D721Med (cell line): ENCODE measurements at places on chromosomes 2 and 18.

GRCh38 chr2:172623249-172623965 is 67.5 kb downstream of the PDK1 start:
- DNase-seq: no peak

DNA sequence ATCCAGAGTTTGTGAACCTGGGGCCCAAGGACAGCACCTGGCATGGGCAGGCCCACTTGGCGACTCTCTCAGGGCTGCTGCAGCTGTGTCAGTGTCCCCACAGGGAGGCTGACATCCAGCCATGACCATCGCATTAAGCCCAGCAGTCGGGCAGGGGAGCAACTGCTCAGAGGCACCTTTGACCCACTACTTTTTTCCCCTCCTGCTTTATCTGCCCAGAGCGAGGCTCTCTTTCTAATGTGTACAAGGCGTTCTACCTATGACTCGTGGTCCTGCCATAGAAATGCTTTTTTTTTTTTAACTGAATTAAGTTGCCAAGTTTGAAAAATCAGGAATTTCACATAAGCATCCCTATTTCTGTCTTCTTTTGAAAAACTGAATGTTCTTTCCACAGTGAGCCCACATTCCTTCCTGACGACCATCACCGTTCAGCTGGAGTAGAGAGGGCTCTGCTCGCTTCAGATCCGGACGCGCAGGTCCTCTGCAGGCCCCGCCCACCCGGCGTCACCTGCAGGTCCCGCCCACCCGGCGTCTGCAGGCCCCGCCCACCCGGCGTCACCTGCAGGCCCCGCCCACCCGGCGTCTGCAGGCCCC is 403 bp upstream of the CLUL1 start:
- DNase-seq: no peak

GRCh38 chr2:219624565-219624964 is 2.9 kb upstream of the SLC4A3 start:
- no peak for DNase-seq

- no peak for DNase-seq
These were observed 242.1 kb upstream of the RBMS1 start for GRCh38 chr2:160735696-160736095.

- no peak for DNase-seq
These were observed 299 bp downstream of the FABP1 start for GRCh38 chr2:88127638-88127887.

- DNase-seq: no peak
These were observed 93.9 kb downstream of the ACKR3 start for GRCh38 chr2:236663287-236664101.

- no peak for DNase-seq
These were observed 564 bp downstream of the TRABD2A start for GRCh38 chr2:84880395-84880644.

GRCh38 chr2:101805152-101806088 is 107.9 kb downstream of the MAP4K4 start:
- DNase-seq: no peak

GRCh38 chr2:78201064-78201575 is 678.9 kb upstream of the LRRTM4 start:
- no peak for DNase-seq

DNA sequence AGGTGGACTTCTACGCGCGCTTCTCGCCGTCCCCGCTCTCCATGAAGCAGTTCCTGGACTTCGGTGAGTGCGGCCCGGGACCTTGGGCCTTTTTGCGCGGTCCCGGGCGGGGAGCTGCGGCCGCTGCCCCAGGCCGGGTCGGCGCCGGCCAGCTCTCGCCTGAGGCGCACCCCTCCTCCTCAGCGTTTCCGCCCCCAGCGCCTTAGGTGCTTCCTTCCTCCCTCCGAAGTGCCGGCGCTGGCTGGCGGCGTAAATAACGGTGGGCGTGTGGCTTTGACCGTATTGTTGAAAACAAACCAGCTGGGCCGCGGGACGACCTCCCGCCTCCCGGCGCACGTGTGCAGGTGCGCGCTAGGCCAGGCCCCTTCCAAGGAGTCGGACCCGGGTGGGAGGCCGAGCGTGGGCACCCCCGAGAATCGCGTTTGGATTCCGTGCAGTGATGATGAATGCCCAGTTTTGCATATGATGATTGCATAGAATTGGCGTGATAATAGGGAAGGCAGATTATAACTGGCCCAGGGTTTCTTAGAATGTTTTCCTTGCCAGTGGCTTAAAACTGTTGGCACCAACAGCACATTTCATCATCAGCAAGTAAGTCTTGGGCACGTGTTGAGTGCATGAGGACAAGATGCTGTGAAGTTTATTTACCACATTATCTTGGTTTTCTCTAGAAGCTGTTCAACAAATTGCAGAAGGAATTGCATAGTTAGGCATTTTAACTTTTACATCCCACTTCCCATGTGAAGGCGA is 569 bp downstream of the PDK1 start:
- no peak for DNase-seq

DNA sequence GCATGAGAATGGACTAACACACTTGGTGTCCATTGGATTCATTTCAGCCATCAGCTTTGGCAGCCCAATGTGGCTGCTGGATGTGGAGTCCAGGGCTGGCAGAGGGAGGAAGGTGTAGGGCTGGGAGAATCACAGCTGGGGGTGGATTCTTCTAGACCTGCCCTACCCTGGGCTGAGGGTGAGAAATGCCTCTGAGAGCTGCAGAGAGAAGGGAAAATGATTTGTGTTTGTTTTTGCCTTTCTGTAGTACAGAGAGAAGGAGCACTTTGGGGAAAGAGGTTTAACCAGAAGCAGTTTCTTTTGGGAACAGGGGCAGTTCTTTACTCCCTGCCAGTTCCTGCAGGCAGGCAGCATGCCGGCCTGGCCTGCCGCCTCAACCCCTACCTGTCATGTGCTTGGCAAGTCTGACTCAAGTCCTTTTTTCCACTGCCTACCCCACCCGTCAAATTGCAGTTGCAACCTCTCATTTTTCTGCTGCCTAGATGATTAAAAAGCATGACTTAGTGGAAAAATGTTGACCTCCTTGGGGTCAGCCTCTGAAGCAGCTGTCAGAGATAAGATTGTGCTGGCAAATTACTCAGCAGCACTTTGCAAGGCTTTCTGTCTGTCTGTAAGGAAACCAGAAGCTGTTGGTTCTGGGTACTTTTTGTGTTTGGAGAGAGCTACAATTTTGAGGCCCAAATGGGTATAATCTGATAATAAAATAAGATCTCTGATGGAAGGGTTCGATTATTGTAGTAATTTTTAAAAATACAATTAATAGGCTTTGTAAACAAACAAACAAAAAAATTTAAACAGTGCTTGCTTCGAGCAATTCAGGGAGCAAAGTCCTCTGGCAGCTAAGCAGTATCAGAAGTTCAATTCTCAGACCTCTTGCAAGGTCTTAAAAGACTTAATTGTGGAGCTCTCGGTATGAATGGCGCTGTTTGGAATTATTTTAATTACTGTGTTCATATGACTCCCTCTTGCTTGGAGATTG is 21.7 kb downstream of the LBH start:
- no peak for DNase-seq

DNA sequence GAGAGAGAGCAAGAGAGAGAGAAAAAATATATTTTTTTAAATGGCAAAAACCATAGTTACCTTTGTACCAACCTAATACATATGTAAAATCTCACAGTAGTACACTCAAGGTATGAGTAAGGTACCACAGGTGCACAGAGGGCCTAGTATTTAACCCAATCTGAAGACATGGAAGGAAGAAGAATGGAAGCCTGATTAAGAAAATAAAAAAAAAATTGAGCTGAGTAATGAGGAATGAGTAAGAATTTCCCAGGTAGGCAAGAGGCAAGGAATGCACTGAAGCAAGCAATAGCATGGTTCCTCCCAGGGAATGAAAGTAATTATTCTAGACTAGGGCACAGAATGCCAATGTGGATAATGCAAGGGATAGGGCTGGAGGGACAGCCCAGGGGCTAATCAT is 294.2 kb downstream of the FIGN start:
- no peak for DNase-seq

GRCh38 chr2:78068808-78069207 is 546.6 kb upstream of the LRRTM4 start:
- no peak for DNase-seq

GRCh38 chr2:8193686-8194615 is 487.9 kb upstream of the ID2 start:
- DNase-seq: no peak

DNA sequence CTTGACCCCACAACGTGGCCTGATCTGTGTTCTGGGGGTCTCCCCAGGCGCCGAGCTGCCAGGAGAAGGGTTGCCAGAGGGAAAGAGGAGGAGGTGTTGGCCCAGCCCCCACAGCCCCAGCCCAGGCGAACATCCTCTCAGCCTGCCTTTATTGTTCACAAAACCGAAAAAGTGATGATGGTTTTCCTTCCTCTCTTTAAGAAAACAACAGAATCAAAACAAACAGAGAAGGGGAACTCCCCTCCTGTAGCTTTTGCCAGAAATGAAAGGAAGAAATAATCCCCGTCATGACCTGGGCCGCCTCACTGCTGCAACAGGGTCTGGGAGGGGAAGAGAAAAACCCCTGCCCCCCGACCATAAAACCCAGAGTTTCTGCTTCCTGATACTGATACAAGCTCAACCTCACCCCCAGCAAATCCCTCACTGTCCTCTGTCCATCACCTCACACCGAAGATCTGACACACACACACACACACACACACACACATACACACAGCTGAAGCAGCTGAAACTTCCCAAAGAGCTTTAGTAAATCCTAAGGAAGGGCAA is 52.0 kb downstream of the ZFP36L2 start:
- DNase-seq: no peak

DNA sequence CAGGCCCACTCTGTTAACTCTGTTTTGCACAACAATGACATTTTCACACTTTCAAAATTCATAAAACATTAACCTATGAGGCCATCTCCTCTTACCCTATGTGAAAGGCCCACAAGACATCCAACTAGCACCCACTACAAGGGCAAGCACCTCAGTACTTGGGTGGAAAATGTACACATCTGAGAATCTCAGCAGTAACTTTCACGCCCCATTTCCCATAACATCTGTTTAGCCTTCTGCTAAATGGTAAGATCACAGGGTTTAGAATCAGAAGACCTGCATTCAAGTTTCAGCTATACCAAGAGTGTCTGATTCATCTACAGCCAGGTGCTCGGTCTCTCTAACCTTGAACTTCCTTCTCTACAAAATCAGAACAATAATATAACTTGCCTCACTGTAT is 89.2 kb downstream of the SP100 start:
- no peak for DNase-seq

GRCh38 chr2:136909777-136910176 is 144.4 kb downstream of the THSD7B start:
- DNase-seq: no peak

DNA sequence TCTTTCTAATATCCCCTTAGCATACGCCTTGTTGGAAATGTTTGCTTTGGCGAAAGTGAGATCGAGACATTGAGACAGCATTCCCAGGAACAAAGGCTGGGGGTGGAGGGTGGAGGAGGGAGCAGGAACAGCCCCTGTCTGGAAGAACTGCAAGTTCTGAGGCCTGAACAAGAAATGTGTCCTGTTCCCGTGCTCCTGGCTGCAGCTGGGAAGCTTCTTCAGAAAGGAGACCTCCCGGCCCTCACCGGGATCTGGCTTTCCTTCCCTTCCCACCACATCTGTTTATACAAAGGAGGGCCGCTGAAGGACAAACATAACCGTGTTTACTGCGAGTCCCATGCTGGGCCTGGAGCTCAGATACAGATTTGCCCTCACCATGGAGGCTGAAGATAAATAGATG is 35.9 kb downstream of the AFF3 start:
- DNase-seq: no peak

DNA sequence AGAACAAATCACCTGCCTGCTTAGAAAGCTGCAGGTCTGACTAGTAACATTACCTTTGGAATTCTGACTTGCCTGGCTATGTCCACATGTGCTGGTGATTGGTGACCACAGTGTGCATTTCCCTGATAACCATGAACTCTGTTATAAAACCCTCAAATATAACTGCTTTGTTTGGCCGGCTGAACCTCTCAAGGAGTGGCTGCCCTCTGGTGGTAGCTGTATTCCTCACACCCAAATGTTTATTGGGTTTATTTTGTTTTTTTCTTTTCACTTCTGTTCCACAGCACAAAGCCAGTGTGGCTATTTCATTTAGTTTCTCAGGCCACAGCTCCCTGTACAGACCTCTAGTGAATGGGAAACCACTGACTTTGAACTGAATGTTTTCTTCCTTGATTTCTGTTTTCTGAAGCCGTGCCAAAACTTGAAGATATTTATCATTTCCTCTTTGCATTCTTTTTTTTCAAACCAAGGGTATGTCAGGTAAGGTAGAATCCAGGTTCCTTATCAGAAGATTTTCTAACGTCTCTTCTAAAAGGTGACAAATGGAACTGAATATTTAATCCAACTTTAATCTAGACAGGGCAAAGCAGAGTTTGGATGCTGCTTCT is 549.0 kb upstream of the VRK2 start:
- no peak for DNase-seq

DNA sequence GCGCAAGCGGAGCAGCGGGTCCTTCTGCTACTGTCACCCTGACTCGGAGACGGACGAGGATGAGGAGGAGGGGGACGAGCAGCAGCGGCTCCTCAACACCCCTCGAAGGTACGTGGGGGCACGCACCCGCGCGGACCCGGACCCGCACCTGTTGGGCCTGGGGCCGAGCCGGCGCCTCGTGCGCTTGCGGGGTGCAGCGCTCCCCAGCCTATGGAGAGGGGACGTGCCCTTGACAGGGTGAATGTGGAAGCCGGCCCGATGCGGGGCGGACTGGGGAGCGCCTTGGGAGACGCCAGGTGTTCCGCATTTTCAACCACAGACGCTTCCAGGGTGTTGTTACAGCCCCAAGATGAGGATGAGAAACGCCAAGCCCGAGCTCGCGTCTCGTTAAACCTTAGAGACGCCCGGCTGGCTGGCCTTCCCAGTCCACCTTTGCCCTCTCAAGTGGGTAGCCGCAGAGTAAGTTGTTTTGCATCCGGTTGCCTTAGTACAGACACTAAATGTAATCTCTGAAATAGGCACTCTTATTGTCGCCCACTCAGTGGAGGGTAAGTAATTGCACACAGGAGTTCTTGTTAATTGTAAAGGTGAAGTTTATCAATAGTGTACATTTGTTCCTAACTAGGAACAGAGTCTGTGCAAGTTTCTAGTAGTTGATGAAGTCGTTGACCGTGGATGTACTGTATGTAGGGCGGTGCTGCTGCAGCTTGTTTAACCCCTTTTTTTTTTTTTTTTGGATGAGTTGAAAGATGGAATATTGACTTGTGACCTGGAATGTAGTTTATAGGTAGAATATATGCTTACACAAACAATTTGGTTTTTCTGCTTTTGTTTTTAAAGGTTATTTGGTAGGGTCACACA is 815 bp downstream of the GMCL1 start:
- no peak for DNase-seq

DNA sequence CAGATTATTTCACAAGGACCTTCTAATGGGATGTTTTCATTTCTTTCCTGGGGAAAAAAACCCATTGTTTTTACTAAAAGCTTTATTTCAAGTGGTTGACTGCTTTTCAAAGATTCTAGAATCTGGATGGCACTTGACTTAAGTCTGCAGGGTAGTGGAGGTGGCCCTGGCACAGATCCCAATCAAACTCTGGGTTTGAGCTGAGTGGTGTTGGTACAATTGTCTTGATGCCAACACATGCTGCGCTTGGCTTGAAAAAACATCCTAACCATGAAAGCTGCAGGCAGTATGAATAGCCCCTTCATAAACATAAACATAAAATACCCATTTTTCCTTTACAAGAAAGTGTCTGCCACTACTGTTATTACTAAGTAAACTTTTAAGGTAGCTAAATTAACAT is 3.6 kb downstream of the PAPOLG start:
- DNase-seq: no peak

- DNase-seq: no peak
These were observed 158.0 kb downstream of the EN1 start for GRCh38 chr2:118689456-118689855.

GRCh38 chr2:73020306-73020656 is 51.2 kb downstream of the SFXN5 start:
- DNase-seq: no peak
